Stimulated activated CD8-positive, alpha-beta memory T cell treated with anti-CD3 and anti-CD28 coated beads, Interleukin-15, amount 100 ng/mL, for 1 hour (primary cell): ENCODE measurements at places on chromosomes 16 and 17.

DNA sequence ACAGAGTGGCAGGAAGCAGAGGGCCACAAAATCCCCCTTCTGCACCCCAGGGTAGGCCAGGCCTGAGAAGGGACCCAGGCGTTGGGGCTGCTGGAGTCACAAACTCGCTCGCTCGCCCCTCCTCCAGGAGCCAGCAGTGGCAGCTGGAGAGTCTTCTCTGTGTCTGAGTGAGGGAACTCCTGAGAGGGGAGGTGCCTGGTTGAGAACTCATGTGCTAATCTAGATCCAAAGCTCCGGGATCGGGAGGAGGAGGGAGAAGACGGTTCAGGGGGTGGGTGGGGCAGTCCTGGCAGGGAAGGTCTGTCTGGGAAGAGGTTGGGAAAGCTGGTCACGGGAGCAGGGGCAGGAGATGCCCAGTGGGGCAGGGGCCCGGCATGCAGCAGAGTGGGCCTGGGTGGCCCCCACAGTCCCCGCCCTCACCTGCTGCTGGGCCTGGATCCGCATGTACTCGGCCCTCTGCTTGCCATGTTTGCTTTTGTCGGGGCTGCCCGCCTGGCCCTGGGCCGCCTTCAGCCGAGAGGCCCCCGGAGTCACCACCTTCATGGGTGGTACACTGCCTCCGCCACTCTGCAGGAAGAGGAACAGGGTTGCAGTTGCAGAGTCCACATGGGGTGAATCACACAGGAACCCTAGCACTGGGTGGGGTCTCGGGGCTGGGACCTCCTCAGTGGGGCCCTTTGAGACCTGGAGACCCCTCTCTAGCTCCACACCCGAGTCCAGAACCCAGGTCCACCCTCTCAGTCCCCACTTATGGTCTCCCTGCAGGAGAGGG lies 62.2 kb downstream of the SRCIN1 start:
- no peak for DNase-seq

GRCh38 chr16:65681406-65681805 lies 559.5 kb upstream of the CDH11 start:
- DNase-seq, result no peak

DNA sequence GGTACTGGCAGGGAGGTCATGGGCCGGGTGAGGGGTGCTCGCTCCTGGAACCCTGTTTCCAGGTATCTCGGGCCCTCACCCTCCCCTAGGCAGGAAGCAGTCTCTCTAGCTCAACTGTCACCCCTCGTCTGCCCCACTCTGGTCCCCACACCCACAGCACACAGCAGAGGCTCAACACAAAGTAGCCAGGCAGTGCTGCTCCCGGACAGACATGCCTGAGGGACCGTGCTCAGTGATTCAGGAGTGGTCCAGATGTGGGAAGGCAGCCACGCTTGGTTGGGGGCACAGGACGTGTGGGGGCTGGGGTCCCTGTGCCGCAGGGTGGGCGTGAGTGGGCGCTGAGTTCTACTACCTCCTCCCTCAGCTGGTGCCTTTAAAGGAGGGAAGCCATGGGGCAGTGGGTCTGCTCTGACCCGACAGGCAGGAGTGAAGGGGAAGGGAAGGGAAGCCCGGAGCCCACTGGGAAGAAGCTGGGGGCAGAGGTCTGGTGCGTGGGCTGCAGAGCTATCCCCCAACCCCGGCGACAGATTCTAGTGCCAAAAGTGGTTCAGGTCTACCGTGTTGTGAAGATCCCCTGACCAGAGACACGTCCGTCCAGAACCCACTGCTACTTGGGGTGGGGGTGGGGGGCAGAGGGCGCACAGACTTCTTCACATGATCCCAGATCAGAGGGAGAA lies 11.8 kb downstream of the SLC16A3 start:
- no peak for DNase-seq

- no peak for DNase-seq
These were observed 52.2 kb downstream of the VPS35L start for GRCh38 chr16:19607616-19608280.
